HS-5 (cell line): ENCODE measurements at places on chromosomes 5 and 9.

DNA sequence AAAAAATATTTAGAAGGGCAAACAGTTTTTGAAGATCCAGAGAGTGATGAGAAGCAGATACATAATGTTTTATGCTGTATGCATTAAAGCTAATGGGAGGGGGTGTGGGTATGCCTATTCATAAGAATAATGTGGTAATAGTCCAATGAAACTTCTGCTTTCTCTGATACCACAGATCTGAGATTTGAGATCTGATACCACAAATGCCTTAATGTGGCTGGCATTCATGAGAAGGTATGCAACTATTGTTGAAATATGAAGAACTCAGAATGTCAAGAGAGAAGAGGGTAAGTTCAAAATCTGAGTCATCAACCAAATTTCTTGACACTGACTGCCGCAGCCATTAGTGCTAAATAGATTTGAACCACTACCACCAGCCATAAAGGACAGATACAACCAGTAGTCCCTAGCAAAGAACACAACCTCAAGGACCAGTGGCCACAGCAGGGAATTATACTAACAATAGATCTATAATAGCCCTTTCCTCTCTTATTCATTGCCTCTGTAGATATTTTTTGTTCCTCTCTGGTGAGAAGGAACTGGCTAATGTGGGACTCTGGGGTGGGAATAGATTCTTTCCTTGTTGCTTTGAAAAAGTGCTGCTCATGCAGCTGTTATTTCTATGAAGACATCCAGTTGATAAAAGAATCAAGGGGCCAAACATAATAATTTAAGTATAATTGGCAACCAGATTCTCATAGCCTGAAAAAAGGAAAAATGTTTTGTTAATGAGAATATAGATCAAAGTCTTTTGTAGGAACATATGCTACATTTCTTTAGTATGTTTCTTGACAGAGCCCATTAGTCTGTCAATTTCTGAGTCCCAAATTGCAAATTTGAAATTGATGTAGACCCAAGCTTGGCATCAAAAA is 256.5 kb upstream of the ZNF608 start:
- DNase-seq = no peak

GRCh38 chr5:141623186-141623585 is 4.4 kb upstream of the DIAPH1 start:
- DNase-seq = no peak

DNA sequence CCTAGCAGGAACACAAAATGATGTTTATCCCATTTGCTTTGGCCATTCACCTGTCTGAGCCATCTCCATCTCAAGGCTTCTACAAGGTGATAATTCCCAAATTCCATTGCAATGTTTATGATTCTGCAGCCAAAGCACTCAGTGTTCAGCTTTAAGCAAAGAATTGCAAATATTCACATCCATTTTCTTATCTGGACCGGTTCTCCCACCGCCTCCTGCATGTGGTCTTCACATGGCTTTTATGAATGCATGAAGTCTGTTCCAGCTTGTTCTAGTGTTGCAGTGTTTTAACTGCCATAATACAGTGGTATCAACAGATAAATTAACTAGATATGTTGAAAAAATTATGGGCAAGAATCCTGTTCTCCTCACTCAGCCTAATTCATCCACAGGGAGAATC is 443.0 kb upstream of the KLF4 start:
- no peak for DNase-seq

DNA sequence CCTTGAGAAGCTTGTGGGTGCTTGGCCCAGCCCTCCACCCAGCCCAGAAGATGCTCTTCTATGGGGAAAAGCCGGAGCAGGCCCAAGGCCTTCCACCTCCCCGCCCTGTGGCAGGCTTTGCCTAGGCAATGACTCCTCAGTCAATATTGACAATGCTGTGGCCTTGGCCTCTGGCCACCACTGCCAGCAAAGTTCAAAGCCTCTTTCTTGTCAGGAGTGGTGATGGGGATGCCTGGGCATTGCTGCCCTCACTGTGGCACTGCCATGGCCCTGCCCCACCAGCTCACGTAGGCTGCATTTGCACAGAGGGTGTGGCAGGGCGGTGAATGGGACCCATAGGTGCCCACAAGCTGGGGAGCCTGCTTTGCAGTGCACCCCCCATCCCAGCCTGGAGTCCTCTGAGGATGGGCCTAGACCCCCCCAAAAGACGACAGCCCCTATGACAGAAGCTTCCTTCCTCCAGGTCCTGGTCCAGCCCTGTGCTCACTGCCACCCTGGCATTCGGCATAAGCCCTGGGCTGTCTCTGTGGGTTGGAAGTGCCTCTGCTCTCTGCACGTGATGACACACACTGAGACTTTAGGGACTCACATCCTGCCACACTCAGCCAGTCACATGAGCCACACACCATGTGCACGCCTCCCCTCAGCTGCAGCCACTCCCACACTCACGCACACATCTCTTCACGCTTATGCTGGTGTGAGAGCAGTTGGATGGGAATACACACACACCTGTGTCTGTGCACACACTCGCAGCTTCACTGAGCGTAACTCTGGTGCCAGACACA is 31.1 kb downstream of the MORN5 start:
- DNase-seq = no peak

GRCh38 chr5:123344816-123345426 is 78.3 kb downstream of the CEP120 start:
- no peak for DNase-seq

DNA sequence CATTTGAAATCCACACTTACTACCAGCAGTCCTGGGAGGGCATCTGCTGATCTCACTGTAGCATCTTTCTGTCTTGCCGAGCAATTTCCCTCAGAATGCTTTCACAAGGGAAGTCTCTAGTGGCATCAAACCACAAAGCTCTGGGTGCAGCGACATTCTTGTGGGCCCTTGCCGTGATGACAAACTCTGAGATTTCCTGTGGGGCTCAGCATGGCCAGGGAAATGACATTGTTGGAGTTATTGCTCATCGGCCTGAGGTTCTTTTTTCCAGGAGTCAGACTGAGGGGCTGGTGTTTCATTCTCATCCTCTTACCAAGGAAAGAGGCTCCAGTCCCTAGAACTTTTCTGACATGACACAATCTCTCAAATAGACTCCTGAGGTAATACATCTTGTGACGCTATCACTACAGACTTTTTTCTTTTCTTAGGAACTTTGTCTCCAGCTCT is 51.4 kb downstream of the PFDN1 start:
- DNase-seq = peak; percentile 98

DNA sequence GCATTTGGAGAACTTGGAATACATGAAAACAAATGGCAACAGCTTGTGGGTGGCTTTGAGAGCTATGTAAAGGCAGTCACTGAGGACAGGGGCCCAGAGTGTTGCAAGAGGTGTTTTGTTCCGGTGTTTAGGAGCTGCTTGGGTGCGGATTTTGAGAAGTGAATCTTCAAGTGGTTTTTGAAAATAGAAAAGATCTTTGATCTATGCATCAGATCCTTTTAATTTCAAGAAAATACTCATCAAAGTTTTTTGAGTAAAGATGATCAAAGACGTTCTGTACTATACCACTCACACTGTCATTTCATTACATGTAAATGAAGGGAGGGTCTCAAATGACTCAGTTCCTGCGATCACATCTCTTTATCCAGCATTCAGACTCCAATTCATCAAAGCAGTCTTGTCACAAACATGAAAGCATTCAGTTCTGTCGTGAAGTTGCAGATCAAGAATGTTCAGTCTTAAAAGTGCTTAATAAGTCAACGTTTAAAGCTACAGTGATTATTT is 112.5 kb downstream of the WDR41 start:
- no peak for DNase-seq

DNA sequence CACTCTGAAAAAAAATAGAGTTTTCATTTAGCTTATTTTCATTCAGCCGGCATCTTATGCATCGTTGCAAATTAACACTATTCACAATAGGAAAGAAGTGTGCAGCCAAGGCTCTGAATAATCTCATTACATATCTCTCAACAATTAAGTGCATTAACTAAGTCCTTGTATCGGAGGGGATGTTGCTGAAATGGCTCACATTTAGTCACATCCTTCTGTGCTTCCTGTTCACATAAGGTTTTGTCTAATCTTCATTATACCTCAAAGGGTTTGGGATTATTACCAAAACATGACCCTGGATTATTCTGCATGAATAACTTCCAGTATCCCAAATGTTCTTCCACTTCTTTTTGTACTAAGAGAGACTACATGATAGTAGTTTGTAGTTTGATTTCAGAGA is 278.0 kb upstream of the GRIA1 start:
- DNase-seq = no peak

GRCh38 chr5:132747616-132748440 is 602 bp downstream of the CCNI2 start:
- no peak for DNase-seq

- DNase-seq = no peak
These were observed 655 bp downstream of the GRIN1 start for GRCh38 chr9:137139468-137140150.

- no peak for DNase-seq
These were observed 982.1 kb downstream of the DTWD2 start for GRCh38 chr5:118006219-118006618.
